ENCODE measurements at places on chromosomes 5 and 9. TPM values are rescaled to one million over a fixed set of nuclear protein-coding genes. Genes with fewer than 3 reads are reported as not detected.

NR4A3 gene
- polyA plus RNA-seq = 0.31 TPM

ASPN gene
- polyA plus RNA-seq = 14.1 TPM

GHR gene
- 26.1 TPM for polyA plus RNA-seq

- no peak for DNase-seq
Observed at GRCh38 chr5:5953584-5954274, 424.6 kb downstream of the MED10 start.

GRCh38 chr5:164000241-164000640, 494.8 kb downstream of the MAT2B start:
- DNase-seq = no peak

GRCh38 chr9:115170358-115171073, 52.6 kb upstream of the TNC start:
- no peak for DNase-seq

DNA sequence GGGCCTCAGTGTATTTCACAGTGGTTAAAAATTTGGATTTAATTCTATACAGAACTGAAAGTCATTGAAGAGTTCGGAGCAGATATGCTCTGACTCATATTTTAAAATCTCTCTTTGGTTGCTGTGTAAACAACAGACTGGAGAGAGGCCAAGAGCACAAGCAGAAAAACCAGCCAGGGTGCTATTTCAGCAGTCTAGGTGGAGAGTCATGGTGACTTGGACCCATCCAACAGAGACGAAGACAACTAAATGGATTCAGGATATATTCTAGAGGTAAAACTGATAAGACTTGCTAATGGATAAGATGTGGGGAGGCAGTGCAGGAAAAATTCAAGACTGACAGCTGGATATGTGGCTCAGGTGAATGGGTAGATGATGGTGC, 168.9 kb downstream of the MAPKAP1 start:
- no peak for DNase-seq

- no peak for DNase-seq
Observed at GRCh38 chr5:41264019-41264418, 50.7 kb upstream of the C6 start.

DNA sequence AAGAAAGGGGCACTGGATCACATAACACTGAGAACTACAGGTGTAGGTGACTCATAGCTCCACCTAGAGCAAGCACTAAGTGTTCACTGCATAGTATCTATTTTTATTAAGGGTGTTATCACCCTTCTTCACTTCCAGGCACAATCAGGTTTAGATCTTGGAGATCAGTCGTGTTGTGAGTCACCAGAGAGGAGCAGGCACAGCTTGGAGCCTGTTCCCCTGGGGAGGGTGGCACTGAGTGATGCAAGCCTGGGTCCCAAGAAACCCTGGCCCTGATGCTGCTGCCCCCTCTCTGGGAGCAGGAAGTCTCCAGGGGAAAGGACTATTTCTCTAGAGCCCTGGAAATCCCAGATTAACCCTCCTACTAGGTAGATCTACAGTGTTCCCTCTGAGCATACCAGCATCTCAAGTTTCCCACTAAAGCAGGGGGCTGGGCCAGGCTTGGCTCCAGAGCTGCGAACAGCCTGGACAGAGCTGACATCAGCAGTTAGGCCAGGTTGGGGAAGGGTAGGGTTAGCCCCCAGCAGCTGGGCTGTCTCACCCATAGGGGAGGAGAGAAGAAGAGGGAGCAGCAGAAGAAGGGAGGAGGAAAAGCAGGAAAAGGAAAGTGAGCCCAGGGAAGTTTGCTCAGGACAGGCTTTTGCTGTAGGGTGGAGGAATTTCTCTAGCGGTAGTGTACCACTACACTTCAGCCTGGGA, 28.1 kb upstream of the SPINK4 start:
- peak; percentile 23 for DNase-seq

DNA sequence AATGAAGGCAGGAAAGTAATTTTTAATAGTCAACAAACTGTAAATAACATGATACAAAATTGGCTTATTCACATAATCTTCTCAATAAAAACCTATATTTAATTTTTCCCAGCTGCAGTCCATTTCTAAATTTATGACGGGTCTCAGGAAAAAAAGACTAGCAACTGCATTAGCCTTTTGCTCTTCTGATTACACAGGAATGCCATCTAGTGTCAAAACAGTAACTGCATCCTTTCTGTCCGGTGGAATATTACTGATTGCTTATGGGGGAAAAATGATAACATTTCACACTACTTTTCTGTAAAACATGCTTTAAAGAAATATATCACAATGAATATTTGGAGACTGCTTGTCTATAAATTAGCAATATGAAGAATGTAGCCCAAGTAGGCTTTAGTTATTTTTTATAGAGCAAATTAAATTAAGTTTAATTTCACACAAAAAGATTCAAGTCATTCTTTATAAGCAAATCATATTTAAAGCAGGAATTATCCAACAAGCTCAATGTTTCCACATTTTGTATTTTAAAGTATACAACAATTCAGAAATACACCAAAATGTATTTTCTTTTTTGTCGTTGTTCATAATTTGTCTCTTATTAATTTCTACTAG, 534.7 kb downstream of the CDH10 start:
- DNase-seq = no peak

DNA sequence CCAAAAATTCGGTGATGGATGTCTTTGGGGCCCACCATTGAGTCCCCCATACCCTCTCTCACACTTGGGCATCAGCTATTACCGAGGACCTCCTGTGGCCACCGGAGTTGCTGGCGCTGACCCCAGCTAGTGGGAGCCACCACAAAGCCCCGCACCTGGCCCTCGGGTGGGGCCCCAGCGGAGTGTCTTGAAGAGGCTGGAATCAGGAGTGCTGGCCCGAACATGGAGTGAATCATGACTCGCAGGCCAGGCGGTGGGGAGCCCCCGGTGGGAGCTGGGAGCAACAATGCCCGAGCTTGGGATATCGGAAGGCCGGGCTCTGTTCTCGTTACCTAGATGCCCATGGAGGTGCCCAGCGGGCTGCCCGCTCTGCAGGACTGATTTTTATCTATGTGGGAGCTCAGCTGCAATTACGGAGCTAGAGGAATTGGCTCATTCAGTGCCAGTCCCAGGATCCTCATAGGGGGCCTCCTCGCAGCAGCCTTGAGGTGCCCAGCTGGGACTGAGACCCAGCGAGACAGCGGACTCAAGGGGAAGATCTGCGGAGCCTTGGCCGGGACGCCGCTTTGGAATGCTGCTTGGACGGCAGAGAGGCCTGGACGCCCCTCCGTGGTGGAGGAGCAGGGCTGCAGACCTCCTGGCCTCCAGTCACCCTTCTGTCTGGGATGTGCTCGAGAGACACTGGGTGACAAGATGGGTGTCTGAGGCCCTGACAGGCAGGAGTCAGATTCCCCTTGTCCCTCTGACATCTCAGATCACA, 70.8 kb downstream of the PSMB7 start:
- DNase-seq = no peak

ZFP37 gene
- polyA plus RNA-seq = 13.5 TPM

- no peak for DNase-seq
Observed at GRCh38 chr9:87375397-87376073, 122.1 kb upstream of the DAPK1 start.

ACOT12 gene
- polyA plus RNA-seq = 0.90 TPM

SLC6A7 gene
- 0.22 TPM for polyA plus RNA-seq

GRCh38 chr9:93369686-93370085, 81.8 kb upstream of the FAM120A start:
- DNase-seq = no peak

GRCh38 chr9:75086541-75087288, 1.2 kb downstream of the NMRK1 start:
- no peak for DNase-seq

NUP214 gene
- 52.6 TPM for polyA plus RNA-seq

SPEF2 gene
- 43.4 TPM for polyA plus RNA-seq

GRCh38 chr9:74683322-74683721, 186.2 kb downstream of the RORB start:
- DNase-seq = no peak

- no peak for DNase-seq
Observed at GRCh38 chr9:93234600-93234999, 50.7 kb downstream of the WNK2 start.

DNA sequence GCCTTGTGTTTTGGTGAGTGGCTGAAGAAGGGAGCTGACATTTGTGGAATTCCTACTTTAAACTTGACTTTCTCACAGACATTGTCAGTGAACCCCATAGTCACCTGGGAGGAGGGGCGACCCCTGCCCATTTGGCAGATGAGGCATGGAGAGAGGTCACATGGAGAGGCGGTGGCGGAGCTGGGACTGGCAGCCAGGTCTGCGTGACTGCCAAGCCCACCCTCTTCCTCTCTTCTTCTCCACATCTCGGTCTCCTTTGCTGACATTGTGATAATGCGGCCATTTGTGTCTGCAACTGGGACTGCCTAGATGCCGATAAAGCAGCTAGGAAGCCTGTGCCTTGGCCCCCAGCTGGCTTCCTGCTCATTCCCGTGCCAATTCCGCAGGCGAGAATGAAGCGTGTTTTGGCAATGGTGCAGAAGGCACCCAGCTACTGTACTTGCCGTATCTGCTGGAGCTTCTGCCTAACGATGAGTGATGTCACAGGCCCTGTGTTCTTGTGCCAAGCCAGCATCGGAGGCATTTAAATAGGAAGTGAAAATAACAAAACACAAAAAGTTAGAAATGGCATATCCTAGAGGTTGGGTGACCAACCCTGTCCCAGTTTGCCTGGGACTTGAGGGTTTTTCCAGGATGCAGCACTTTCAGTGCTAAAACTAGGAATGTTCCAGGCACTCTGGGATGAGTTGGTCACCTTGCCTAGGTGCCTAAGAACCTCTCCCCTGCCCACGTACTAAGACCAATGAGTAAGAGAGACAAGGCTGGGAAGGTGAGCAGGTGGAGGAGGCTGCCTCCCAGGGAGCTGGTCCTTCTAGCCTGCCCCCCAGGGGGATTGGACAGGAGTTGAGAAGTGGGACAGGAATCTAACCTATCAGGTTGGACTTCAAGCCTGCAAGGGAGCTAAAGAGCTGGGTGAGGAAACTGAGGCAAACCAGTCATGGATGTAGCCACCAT, 23.6 kb downstream of the OLFML2A start:
- no peak for DNase-seq

NR2F1-AS1 gene
- polyA plus RNA-seq = 59.6 TPM

- no peak for DNase-seq
Observed at GRCh38 chr5:21701317-21701716, 1151.8 kb downstream of the CDH12 start.

- DNase-seq = no peak
Observed at GRCh38 chr5:40787986-40788385, 10.2 kb downstream of the PRKAA1 start.

GRCh38 chr5:77637998-77638762, at the start of gene OTP:
Gene OTP (minus strand): TSS chr5:77638713. CDS start chr5:77638549, 164 bp downstream.
- no peak for DNase-seq

FOXE1 gene
- polyA plus RNA-seq = not detected

DNA sequence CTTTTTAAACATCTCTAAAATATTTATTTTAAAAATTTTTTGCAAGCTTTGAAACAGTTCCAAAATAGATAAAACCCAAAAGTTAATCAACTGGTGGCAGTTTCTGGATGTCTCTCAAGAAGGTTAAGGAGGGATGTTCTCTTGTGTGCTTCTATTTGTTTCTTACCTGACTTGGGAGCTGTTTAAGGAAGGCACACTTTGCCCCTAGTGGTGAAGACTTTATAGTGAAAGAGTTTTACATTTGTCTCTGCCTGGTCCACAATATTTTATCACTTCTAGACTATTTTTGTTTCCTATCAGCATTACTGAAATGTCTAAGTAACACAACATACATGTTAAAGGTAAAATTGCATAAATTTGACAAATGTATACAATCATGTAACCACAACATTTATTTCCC, 552.8 kb downstream of the SEMA5A start:
- DNase-seq = no peak

FOXD4L5 gene
- 0.39 TPM for polyA plus RNA-seq

DNA sequence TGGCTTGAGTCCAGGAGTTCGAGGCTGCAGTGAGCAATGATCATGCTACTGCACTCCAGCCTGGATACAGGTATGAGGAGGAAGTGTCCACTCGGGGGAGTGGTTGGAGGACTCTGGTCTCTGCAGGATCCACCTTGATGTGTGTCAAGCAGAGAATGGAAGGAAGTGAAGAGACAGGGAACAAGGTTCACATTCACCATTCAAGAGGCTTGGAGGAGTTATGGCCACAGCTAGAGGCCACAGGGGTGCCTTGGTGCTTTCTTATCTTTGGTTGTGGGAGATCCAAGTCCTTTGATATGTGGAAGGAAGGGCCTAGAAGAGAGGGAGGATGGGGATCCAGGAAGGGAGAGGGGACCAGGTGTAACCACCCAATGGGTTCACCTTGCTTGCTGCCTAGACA, 5.4 kb upstream of the CERCAM start:
- no peak for DNase-seq

- DNase-seq = no peak
Observed at GRCh38 chr5:13505326-13505725, 439.2 kb downstream of the DNAH5 start.

- DNase-seq = no peak
Observed at GRCh38 chr5:1727571-1727970, 72.1 kb downstream of the MRPL36 start.

All from renal cortex interstitium (tissue), 15 donors.